Cerebellar cortex (tissue), 1 donor: ENCODE measurements at places on chromosomes 13 and 19.

DNA sequence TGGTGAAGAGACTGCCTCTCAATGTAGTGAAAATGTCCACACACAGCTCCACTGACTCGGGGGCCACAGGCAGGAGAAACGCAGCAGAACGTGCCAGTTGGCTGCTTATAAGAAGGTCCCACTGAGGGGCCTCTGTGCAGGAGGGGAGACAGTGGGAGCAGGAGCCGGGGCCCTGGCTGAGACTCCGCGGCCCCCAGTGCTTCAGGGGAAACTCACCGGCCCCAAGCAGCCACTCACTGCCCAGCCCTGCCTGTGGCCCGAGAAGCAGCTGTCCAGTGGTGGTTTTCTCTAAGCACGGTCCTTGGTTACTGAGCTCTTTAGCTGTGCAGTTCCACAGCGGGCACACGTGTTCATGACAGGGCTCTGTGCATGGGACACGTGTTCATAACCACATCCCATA is 91.9 kb upstream of the MCF2L start:
- no peak for DNase-seq

GRCh38 chr19:56608274-56608964 is 13.3 kb downstream of the ZNF71 start:
- DNase-seq = no peak

- no peak for DNase-seq
Observed at GRCh38 chr13:97120346-97120745, 101.8 kb upstream of the MBNL2 start.

DNA sequence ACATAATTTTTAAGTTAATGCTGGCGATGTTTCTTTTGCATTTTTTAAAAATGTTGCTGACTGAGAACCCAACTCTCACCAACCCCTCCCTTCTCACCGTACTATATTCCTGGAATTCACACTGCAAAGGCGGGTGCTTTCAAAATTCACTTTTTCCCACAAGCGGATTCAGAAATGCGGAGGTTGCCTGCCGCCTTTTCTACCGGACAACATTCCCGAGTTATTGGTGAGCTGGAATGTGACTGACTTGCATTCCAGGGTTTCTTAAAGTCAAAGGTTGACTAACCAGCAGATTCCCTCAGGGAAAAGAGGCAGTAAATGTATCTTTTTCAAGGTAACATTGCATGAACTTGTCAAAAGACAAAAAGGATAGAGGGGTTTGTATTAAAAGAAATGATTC is 113.3 kb downstream of the RAB20 start:
- DNase-seq = no peak

DNA sequence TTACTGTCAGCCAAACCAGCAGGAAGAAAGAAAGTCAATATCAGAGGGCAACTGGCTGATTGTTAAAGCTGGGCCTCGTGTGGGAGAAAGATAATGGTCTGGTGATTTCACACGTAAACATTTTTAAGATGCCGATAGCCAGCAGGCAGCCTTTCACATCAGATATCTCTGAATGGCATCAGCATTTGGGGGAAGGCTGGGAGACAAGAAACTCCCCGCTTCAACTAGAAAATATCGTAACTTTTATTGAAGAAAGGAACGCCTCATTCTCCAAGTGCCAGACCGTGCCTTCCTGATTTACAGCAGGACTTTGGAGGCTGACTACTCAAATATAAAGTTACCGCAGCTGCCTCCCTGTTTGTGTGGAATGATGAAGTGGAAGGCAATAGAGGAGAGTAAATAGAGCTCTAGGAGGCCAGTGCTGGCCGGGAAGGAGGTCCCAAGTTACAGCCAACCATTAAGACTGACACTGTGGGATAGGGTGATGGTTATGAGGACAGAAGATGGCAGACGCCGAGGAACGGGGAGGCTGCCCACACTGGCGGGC is 284.3 kb upstream of the MAB21L1 start:
- no peak for DNase-seq

DNA sequence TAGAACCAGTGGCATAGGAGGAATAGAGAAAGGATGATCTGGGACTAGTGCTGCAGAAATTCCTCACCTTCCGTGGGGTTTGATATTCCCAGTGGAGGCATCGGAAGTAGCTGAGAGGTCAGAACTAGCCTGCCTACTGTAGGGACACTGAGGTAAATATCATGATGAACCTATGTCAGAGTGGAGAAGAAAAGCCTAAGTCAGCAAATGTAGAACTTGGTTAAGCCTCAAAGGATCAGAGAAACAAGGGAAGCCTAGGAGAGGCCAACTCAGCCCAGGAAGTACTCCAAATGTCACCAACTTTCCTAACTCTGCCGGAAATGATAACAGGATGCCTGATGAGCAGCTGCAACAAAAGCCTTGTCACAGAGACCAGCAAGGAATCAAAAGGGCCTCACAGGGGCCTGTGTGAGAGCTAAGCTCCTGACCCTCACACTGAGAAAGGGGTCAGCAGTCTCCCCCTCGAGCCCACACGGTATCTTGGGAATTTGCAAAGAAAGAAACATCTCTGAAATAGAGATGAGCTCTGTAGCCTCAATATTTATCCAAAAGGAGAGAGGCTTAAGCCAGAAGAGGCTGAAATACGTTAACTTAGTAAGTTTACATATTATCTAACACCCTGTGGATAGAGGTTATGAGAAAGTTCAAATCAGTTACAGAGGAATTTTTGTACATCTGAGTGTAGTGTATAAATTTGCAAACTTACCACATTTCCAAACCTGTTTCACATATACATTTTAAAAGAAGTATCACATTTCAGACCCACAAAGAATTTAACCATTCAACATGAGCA is 1064.3 kb downstream of the DIAPH3 start:
- no peak for DNase-seq

- DNase-seq = no peak
Observed at GRCh38 chr19:38262585-38263268, 1.6 kb upstream of the SPINT2 start.

DNA sequence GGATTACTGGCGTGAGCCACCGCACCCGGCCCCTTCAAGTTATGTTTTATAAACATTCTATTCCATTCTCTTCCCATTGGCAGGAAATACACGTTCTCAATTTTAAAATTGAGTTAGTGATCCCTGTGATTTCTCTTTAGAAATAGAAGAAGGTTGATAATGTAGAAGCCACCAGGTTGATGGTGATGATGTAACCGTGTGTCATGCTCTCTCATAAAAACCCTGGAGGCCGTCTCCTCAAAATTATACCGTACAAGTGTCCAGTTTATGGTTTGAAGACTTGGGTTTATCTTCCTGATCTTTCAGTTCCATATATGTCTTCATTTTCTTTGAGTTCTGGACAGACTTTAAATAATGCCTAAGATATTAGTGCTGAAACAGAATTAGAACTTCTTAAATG is 32.2 kb downstream of the COG3 start:
- DNase-seq = no peak
